ENCODE measurements at places on chromosomes 11 and 22.

GRCh38 chr11:76823481-76824028 lies 37.2 kb upstream of the ACER3 start:
- no peak for DNase-seq

- DNase-seq = no peak
These were observed 30.3 kb downstream of the UVRAG start for GRCh38 chr11:75845324-75845723.

GRCh38 chr22:45564349-45565030 lies 61.8 kb downstream of the FBLN1 start:
- no peak for DNase-seq

- DNase-seq = no peak
These were observed 26.6 kb downstream of the EMID1 start for GRCh38 chr22:29231971-29232959.

DNA sequence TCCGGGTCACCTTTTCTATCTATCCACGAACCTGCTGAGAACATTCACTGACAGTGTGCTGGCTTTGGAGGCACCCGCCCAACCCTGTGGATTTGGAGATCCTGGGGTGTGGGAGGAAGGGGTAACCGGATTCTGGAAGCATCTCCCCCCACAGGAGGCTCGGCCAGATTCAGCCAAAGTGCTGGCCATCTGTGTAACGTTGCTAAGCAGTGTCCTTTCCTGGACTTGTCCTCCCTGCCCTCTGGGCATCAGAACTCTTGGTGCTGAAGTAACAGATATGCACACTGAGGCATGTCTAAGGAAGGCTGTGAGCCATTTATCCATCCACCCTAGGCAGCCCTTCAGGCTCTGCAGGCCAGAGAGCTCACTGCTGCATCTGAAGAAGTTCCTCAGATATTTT lies 85.7 kb downstream of the SNX19 start:
- DNase-seq = no peak

DNA sequence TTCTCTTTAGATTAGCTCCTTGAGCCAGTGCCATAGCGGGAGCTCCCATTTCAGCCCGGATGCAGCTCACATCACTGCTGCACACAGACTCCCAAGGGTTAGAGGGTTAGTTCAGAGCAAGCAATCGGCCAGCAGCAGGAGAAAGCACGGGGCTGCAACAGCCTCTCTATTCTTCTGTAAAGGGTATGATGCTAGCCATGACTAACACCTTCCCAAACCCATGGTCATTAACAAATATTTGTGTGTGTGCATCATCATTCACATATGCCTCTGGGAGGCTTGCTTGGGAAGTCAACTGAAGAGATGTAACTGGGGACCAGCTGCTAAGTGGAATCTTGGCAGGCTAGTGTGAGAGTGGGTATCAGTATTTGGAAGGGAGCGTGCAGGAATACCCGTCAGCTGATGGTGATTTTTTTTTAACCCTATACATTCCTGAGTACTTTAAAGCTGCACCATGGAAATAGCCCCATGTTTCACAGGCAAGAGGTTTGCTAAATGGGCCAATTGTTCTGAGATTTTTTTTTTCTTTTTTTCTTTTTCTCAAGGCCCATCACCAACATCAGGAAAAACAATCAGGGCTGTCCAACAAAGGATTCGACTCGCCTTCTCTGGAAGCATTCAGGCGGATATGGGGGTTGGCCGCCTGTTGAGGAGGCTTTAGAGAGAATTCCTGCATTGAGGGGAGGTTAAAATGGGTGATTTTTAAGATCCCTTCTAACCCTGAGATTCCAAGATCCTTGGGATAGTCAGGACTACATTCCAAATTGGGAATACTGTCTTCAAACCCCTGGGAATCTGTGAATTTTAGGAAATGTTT lies 33.2 kb upstream of the CCDC89 start:
- no peak for DNase-seq

- no peak for DNase-seq
These were observed 12.4 kb upstream of the TIMP3 start for GRCh38 chr22:32788904-32789624.

DNA sequence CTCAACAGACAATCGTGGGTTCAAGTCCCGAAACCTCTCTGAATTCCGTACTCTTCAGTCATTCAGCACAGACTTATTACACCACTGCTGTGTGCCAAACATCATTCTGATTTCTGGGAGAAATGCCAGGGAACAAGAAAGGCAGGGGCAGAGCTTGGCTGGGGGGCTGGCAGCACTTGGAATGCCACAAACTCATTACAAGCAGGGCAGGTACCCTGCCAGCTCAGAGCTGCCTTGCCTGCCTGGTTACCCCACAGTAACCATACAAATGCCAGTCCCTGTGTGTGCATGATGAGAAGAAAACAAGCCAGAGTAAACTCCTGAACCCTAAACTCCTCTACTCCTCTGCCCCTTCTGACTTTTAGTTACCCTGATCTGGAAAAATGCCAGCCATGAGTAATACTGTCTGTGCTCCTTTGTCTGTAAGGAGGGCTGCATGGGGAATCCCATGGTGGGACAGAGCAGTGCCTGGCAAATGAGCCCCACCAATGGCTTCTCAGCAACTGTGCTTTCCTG lies 6.9 kb upstream of the RAD9A start:
- DNase-seq = no peak

GRCh38 chr11:76102802-76103201 lies 103.5 kb downstream of the WNT11 start:
- DNase-seq = no peak

GRCh38 chr11:115267238-115267781 lies 236.9 kb downstream of the CADM1 start:
- DNase-seq = no peak

GRCh38 chr11:10295064-10295901 lies 1.3 kb upstream of the SBF2 start:
- no peak for DNase-seq

Data from activated CD4-positive, CD25-positive, alpha-beta regulatory T cell treated with anti-CD3 and anti-CD28 coated beads, Interleukin-2, amount 50 U/mL, for 72 hours (primary cell).